Kidney glomerular epithelial cell (primary cell): ENCODE measurements at places on chromosomes 4 and X.

- DNase-seq, result no peak
These were observed 770.3 kb downstream of the NLGN4X start for GRCh38 chrX:5458300-5458842.

DNA sequence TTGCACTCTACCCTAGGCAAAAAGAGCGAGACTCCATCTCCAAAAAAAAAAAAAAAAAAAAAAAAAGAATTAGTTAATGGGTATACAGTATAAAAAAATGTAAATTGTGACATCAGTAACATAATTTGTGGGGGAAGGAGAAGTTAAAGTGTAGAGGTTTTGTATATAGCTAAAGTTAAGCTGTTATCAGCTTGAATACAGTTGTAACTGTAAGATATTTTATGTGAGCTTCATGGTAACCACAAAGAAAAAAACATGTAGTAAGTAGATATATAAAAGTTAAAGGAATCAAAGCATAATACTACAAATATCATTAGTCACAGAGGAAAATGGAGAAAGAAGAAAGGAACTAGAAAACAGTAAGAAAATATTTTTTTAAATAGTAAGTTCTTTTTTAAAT is 53.2 kb upstream of the EPGN start:
- no peak for DNase-seq

DNA sequence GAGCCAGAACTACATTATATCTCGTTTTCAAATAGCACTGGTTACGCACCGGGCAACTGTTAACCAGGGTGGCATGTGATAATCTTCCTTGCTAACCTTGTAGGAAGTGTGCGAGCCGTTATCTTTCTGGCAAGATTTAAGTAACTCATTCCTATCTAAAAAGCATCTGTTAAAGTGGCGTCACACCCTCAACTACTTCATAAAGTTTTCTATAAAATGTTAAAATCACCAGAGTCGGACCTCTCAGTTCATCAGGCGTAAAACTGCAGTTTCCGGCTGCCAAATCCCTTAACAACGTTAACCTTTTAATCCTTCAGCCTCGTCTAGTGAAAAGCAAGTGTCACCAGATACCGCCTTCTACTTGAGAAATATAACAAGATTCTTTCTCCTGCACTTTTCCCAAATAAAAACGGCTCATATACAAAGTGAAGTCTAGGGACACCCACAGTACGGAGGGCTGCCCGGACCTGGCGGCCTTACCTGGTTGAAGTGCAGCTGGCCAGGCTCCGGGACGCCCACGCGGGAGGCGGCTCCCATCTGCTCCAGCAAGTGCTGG is 1.2 kb downstream of the SLC39A8 start:
- DNase-seq, result peak; percentile 42

DNA sequence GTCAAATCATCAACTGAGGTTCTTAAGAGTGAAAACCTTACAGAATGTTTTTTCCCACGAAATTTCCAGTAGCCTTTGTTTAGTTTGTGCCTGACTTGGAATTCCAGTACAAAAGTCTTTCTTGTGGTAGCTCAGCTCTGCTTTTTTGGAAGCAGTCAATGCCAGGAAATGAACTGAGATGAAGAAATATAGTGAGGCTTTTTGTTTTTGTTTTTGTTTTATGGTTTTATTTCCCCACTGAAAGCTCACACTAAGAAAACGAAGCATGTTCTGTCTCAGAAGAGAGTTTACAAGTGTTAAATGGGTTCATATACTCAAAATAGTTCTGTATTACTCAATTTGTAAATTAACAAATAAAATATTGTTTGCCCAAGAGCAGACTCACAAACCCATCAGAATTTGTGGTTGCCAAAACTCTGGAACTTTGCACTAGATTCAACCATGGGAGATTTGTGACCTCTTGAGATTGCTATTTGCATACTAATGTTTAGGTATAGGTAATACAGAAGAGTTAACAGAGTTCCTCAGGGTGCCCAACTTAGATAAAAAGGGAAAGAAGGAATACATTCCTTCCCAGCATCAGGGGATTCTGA is 1060.8 kb downstream of the FAT4 start:
- no peak for DNase-seq

GRCh38 chr4:109451544-109452273 is 18.1 kb downstream of the SEC24B start:
- no peak for DNase-seq

GRCh38 chr4:55297346-55297745 is 48.7 kb upstream of the SRD5A3 start:
- DNase-seq, result no peak

DNA sequence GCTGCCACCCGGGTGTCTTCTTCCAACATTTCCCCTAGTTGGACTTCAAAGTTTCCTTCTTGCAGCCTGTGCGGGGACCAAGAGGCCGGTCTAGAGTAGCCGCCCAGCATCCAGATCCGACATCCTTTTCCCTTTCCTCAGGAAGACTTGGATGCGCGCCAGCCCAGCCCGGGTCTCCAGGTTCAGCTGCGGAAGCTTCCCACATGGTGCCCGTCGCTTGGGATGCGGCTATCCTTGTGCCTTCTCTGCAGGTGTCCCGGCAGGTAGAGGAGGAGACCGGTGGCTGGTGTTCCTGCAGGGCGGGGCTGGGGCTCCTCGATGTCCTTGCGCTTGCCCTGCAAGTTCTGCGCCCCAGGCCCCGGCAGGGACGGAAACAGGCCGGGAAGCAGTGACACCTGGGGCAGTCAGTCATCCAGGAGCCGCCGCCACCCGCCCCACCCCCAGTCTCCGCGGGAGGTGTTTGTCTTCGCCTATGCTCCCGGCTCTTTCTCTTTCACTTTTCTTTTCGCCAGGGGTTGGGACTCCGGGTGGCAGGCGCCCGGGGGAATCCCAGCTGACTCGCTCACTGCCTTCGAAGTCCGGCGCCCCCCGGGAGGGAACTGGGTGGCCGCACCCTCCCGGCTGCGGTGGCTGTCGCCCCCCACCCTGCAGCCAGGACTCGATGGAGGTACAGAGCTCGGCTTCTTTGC is at the start of gene IL15:
Gene IL15 (plus strand): TSS at position 502 of the 689 bp plus-strand sequence. CDS start 82,882 bp downstream, outside the sequence.
- peak; percentile 67 for DNase-seq

GRCh38 chr4:1246111-1246881 is 2.6 kb downstream of the CTBP1 start:
- DNase-seq, result no peak

- no peak for DNase-seq
These were observed 214.4 kb upstream of the PPP1R2C start for GRCh38 chrX:42992199-42992943.

GRCh38 chr4:146049802-146050201 is 111.2 kb upstream of the ZNF827 start:
- no peak for DNase-seq

DNA sequence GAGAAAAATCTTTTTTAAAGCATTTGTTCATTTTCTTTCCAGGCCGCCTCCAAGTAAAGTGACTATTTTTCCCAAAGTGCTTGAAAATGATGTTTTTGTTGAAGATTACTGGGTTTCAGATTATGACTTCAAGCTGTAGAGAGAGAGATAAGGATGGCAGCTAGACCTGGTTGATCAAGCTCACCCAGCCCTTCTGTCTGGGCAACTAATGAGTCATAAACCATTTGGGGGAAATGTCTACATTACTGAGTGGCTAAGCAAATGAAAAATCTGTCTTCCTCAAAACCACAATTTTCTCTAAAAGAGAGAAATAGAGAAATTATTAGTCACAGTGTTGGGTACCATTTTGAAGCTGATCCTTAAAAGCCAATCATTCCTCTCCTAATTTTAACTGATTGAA is 355.4 kb upstream of the CPEB2 start:
- no peak for DNase-seq

DNA sequence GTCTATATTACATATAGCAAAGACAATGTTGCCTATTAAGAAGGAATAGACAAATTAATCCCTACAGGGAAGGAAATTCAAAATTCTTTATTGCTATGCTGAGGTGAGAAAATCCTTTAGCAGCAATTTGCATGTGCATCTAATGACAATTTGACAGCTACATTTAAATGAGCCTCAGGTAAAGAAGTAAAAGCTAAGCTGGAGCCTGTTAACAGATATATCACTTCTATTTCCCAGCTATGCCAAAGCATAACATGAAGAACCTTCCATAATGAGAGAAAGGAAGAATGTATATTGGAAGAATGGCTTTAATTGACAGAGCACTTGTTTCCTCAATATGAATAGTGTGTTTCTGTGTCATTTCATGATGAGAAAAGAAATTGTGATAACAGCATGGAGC is 71.6 kb downstream of the BMP3 start:
- no peak for DNase-seq

- DNase-seq, result no peak
These were observed 818 bp downstream of the RAI2 start for GRCh38 chrX:17860179-17860780.

GRCh38 chr4:145308598-145308997 is 128.2 kb upstream of the OTUD4 start:
- DNase-seq, result no peak
